ENCODE measurements at places on chromosomes 4 and X. TPM values are rescaled to one million over a fixed set of nuclear protein-coding genes. Genes with fewer than 3 reads are reported as not detected.
A peak's percentile ranks its signal among the peaks of the same experiment; 100 is the strongest.

DNA sequence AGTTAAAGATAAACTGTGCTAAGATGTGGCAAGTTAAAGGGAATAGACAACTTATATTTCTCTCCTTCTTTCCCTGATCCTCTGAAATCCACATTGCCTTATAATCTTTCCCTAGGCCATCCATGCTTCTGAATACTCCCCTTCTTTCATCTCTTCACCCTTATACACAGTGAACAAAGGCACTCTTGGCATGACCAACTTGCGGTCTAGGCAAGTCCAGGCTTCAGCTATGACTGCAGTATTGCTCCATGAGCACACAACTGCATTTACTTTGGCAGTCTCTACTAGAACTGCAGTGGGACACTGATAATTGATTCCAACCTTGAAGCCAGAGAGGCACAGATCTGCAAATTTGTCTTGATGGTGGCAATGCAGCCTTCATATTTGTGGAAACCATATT, 24.2 kb upstream of the UBA6 start:
- no peak overlapping the region for H3K4me3 ChIP-seq
- no peak overlapping the region for H3K27ac ChIP-seq
- no peaks in the 10 kb centered on the region for H3K4me1 ChIP-seq
- H3K36me3 ChIP-seq, result no peaks in the 10 kb centered on the region
- DNase-seq, result no peak

GRCh38 chrX:132406106-132406505, 82.7 kb downstream of the MBNL3 start:
- no peak for DNase-seq
- no peak overlapping the region for H3K4me3 ChIP-seq
- no peaks in the 10 kb centered on the region for H3K4me1 ChIP-seq

DNA sequence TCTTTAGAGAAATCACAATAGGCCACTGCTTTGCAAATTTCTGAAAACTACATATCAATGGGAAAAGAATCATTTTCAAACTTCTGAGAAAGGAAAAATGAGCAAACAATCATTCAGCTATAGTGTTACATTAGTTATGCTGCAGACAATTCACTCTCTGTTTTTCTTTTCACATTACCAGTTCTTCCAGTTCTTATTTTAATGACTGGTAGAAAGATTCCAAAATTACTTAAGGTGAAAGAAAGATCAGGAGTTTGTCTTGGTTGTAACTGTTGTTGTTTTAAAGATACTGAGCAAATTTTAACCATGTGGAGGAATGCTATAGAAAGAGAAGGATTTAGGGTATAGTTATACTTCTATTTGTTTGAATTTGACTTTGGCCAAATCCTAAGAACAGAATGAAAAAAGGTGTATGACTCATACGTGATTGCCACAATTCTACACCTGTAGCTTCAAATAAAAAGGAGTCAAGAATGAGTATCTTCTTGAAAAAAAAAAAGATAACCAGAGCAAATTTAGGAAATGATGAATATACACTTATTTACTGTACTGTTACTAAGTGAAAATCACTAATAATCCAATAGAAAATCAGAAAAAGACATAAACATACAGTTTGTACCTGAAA, 21.0 kb upstream of the RASGEF1B start:
- H3K4me1 ChIP-seq, result peaks cover 45% of the 10 kb centered on the region
- H3K27ac ChIP-seq, result peak overlapping the region; percentile 41
- H3K4me3 ChIP-seq, result peak overlapping the region; percentile 2
- no peak for DNase-seq
- H3K27me3 ChIP-seq, result no peaks in the 10 kb centered on the region
- no peaks in the 10 kb centered on the region for H3K36me3 ChIP-seq

GRCh38 chrX:724256-724655, 93.7 kb downstream of the SHOX start:
- no peak overlapping the region for H3K4me3 ChIP-seq
- no peak for DNase-seq
- no peaks in the 10 kb centered on the region for H3K4me1 ChIP-seq
- no peak overlapping the region for H3K27ac ChIP-seq

DNA sequence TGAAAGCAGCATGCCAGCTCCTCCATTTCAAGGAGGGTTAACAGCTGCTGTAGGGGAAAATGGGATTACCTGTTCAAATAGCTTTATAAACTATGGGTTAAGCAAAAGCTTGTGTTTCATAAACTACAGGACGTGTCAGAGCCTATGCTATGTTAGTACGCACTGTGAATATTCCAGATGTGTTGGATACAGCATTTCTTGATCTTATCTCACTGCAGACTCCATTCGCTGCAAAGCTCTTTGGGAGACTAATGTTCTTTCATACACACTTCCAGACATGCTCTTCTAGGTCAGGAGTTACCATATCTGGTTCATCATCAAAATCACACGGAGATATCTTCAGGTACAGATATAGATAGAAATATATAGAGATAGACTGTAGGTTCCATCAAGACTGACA, 281.2 kb upstream of the FAM241A start:
- DNase-seq, result no peak
- H3K27me3 ChIP-seq, result no peaks in the 10 kb centered on the region

DNA sequence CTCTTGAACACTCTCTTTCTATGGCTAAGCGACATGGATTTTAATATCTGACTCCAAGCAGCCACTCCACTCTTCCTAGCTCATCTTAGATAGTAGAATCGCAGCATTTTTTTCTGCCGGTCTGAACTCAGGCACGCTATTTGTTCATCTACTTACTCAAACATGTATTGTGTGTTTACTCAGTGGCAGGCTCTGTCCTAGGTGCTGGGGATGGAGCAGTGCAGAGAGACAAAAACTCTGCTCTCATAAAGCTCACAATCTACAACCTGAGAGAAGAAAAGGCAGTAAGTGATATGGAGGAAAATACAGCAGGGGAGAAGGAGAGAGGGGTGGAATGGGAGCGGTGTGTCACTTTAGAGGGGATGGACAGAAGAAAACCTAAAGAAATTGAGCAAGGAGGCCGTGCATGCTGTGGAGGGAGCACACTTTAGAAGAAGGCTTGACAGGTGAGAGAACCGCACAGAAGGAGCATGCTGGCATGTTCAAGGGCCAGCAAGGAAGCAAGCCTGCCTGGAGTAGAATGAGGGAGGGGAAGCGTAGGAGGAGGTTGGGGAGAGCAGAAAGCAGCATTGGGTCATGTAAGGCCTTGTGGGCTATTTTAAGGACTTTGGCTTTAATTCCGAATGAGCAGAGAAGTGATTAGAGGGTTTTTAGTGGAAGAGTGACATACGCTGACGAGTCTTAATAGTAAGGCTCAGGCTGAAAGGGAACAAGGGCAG, 132.0 kb downstream of the ANK2 start:
- DNase-seq, result no peak
- no peak overlapping the region for H3K4me3 ChIP-seq
- H3K36me3 ChIP-seq, result no peaks in the 10 kb centered on the region
- no peaks in the 10 kb centered on the region for H3K4me1 ChIP-seq
- no peaks in the 10 kb centered on the region for H3K27me3 ChIP-seq

DNA sequence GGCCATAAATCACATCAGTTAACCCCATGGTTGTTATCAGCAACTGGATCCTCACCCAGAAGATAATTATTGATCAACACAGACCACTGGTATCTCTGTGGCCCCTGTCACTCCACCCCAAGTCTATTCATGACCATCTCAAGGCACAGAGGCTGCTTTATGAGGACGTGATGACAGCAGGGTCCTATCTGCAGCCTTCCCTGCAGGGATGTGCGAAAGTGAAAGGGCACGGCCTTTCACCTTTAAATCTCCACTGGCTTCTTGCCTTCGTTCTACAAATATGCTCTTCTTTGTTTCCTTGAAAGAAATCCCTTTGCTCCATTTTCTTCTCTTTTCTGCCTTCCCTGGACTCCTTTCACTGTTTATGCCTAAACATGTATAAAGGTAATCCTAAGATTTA, 170.6 kb upstream of the EDNRA start:
- no peak overlapping the region for H3K4me3 ChIP-seq
- H3K4me1 ChIP-seq, result no peaks in the 10 kb centered on the region
- H3K27ac ChIP-seq, result no peak overlapping the region
- H3K27me3 ChIP-seq, result no peaks in the 10 kb centered on the region

- H3K4me1 ChIP-seq, result peaks cover 7% of the 10 kb centered on the region
- DNase-seq, result no peak
- H3K27me3 ChIP-seq, result peaks cover 73% of the 10 kb centered on the region
- H3K27ac ChIP-seq, result no peak overlapping the region
- no peak overlapping the region for H3K4me3 ChIP-seq
Observed at GRCh38 chr4:13524504-13525243, 19.6 kb downstream of the NKX3-2 start.

- H3K4me1 ChIP-seq, result no peaks in the 10 kb centered on the region
- no peaks in the 10 kb centered on the region for H3K27me3 ChIP-seq
- no peak overlapping the region for H3K4me3 ChIP-seq
- no peak for DNase-seq
Observed at GRCh38 chr4:56628592-56628991, 52.5 kb downstream of the HOPX start.

DNA sequence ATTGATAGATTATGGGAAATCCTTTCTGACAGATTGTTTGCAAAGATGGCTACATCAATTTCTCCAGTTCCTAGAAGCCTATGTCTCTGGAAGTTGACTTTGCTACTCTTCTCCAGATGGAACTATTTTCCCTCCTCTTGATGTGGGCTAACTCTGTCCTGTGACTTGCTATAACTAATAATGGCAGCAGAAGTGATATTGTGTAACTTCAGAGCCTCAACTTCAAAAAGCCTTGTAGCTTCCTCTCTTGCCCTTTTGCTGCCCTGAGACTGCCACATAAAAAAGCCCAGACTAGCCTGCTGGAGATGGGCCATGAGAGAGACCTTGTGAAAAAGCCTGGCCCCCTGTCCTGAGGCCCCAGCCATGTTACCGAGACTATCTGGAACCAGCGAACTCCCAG, 210.7 kb upstream of the SLC7A11 start:
- H3K4me3 ChIP-seq, result no peak overlapping the region
- no peaks in the 10 kb centered on the region for H3K36me3 ChIP-seq
- no peaks in the 10 kb centered on the region for H3K27me3 ChIP-seq
- no peak for DNase-seq
- no peaks in the 10 kb centered on the region for H3K4me1 ChIP-seq

GRCh38 chr4:5866841-5867813, 25.8 kb downstream of the CRMP1 start:
- no peak overlapping the region for H3K4me3 ChIP-seq
- no peak for DNase-seq
- no peak overlapping the region for H3K27ac ChIP-seq
- H3K36me3 ChIP-seq, result no peaks in the 10 kb centered on the region
- H3K27me3 ChIP-seq, result peaks cover 4% of the 10 kb centered on the region

DNA sequence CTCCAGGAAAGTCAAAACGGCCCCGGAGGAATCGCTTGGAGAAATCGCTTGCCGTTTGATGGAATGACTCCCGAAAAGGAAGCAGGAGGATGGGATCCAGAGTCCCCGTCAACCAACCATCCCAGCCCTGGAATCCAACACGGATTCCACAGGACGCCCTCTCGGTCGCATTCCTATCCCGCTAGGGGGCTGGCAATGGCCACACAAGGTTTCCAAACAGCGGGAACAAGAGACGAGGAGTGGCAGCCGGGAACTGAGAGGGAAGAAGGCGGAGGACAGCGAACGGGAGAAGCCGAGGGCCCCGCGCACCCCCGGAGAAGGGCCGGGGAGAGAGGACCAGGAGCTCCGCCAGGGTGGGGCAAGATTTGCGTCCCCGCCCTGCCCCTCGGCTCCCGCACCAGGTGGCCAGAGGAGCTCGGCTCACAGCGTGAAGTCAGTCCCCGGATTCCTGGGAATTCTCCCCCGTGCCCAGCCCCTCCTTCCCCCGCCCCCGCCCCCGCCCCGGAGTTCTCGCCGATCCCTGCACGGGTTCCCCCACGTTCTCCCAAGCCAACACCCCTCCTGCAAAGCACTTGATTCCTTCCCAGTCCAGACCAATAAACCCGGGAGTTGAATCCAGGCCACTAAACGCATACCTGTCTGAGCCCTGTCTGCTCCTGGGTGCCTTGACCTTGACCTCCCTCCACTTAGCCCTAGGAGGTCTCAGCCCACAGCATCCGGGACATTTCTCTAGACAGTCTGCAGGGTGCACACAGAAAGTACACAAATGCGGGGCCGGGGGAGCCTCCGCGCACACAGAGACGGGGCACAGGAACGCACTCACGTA, 1.4 kb downstream of the PDZD4 start:
- H3K4me3 ChIP-seq, result no peak overlapping the region
- no peaks in the 10 kb centered on the region for H3K36me3 ChIP-seq
- no peaks in the 10 kb centered on the region for H3K27me3 ChIP-seq
- peaks cover 15% of the 10 kb centered on the region for H3K4me1 ChIP-seq

DNA sequence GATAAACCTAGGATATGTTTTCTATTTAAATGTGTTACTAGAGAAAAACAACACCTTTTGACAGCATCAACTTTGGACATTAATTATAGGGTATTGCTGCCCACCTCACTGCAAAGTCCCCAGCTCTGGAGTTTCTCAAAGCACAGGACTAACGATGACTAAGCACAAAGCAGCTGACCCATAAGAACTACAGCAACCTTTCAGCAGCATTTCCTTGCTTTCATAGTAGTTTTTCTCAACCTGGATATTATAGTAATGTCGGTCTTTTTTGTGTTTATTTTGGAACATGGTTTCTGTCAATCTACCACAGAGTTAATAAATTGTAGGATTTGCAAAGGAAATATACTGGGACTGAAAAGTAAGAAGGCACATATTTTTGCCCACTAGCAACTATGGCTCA, 21.5 kb downstream of the HHIP start:
- no peaks in the 10 kb centered on the region for H3K36me3 ChIP-seq
- DNase-seq, result no peak
- no peaks in the 10 kb centered on the region for H3K27me3 ChIP-seq
- no peak overlapping the region for H3K4me3 ChIP-seq

- no peak overlapping the region for H3K4me3 ChIP-seq
- no peak for DNase-seq
- H3K27me3 ChIP-seq, result no peaks in the 10 kb centered on the region
- H3K4me1 ChIP-seq, result peaks cover 25% of the 10 kb centered on the region
- no peaks in the 10 kb centered on the region for H3K36me3 ChIP-seq
Observed at GRCh38 chrX:19863857-19864223, 23.6 kb downstream of the SH3KBP1 start.

DNA sequence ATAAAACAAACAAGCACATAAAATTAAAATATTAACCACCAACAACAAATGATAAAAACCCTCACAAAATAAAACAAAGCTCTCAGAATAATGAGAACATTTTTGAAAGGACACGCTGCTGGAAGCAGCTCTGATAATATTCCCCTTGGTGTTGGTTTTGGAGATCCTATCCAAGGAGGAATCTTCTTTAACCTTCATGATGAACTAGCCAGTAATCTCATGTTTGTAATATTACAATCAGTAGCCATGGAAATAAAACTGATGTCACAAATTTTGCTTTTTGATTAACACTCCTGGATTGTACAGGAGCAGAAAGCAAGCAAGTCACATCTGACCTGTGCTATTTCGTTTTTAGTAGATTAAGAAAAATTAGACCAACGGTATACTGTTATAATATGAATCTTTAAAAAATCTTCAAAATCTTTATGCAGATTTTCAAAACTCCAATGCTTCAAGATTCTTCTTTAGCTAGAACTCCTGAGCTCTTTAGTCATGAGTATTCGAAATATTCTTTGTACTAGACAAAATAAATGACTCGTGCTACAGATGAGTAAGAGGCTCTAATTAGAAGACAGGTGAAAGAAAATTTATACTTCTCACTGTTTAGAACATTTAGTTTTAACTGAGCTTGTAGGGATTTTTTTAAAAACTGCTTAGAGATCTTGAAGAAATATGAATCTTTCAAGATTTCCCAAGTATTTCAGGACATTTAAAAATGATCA, 154.1 kb downstream of the RASL11B start:
- H3K27me3 ChIP-seq, result no peaks in the 10 kb centered on the region
- H3K27ac ChIP-seq, result no peak overlapping the region
- peaks cover 12% of the 10 kb centered on the region for H3K4me1 ChIP-seq
- no peaks in the 10 kb centered on the region for H3K36me3 ChIP-seq
- no peak for DNase-seq

IL15 gene
- 0.70 TPM for total RNA-seq

RBMX gene
- total RNA-seq, result 331 TPM

SLC34A2 gene
- not detected for total RNA-seq

TASL gene
- total RNA-seq, result 1.2 TPM

PPEF2 gene
- 0.13 TPM for total RNA-seq

FRAS1 gene
- total RNA-seq, result not detected

ZFP92 gene
- total RNA-seq, result 1.7 TPM
